ENCODE measurements at places on chromosomes 1 and 21.

DNA sequence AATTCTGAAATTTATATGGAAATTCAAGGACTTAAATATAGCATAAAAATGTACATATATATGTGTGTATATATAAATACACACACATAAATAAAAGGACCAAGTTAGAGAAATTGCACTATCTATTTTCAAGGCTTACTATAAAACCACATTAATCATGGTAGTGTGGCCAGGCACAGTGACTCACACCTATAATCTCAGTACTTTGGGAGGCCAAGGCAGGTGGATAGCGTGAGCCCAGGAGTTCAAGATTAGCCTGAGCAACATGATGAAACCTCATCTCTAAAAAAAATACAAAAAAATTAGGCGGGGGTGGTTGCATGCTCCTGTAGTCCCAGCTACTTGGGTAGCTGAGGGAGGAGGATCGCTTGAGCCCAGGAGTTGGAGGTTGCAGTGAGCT is 171.4 kb upstream of the GORAB start:
- DNase-seq = no peak

GRCh38 chr1:48807554-48808260 is 31.0 kb upstream of the BEND5 start:
- DNase-seq = no peak

- no peak for DNase-seq
Observed at GRCh38 chr1:61171974-61172373, 89.6 kb downstream of the NFIA start.

- no peak for DNase-seq
Observed at GRCh38 chr1:155125511-155125945, 2.1 kb upstream of the EFNA1 start.

DNA sequence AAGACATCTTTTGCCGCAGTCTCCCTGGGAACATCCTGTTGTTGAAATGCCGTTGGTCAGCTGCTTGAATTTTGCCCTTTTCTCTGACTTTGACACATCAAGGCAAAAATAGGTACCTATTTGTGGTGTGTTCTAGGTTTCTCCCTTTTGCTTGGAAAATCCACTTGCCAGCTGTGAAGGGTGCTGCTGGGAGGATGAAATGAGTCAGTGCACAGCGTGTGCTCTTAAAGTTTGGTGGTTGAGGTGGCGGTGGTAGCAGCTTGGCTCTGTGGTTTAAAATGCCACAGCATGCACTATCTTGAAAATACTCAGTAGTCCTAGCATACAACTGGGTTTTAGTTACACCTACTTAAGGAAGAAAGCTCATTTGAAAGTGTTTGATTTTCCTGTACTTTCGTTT is 183.8 kb downstream of the DHRS3 start:
- DNase-seq = no peak

- DNase-seq = peak; percentile 22
Observed at GRCh38 chr1:19484338-19484797, 971 bp downstream of the CAPZB start.

GRCh38 chr1:248792342-248792741 is 33.4 kb downstream of the SH3BP5L start:
- peak; percentile 91 for DNase-seq

DNA sequence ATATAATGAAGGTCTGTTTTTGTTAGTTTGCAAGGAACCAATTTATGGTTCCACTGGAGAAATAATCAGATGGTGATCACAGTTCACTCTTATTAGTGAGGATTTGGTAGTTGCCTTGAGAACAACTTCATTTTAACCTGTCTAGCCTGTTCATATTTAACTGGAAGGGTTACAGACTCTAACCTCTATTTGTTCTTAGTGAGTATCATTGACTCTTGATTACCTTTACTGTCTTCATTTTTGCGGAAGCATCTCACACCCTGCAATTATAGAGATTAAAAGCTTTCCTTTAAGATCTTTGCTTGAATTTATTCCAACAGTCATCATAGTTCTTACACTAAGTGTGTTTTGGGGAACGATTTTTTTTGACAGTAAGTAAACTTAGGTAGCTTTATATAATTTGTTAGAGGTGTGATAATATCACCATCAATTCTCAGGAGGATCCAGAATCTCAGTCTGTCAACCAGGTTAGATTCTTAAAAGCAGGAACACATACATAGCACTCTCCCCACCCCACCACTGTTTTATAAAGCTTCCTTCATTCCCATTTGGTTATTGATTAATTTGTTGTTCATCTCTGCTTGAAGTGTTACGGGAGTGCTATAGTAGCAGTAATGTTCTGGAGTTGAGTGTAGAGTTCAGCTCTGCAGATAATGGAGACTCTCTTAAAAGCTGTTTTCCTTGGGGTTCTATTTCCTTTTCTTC is 30.1 kb downstream of the B3GALT2 start:
- DNase-seq = no peak

GRCh38 chr1:87148661-87149060 is 180.0 kb upstream of the LMO4 start:
- peak; percentile 42 for DNase-seq
